Smooth muscle cell of bladder (primary cell): ENCODE measurements at places on chromosomes 4 and X. TPM values are rescaled to one million over a fixed set of nuclear protein-coding genes. Genes with fewer than 3 reads are reported as not detected.

FGD1 gene
- total RNA-seq, result 2.0 and 3.0 TPM in 2 replicates

BGN gene
- total RNA-seq, result 2.0 and 9.0 TPM in 2 replicates

IGFBP7 gene
- total RNA-seq, result 255 and 405 TPM in 2 replicates

IL15 gene
- total RNA-seq, result 3.0 and 7.3 TPM in 2 replicates

TLR2 gene
- total RNA-seq, result 0.28 TPM in 2 replicates

HSD17B13 gene
- 0.14 and 0.18 TPM in 2 replicates for total RNA-seq

F11 gene
- not detected in 2 replicates for total RNA-seq

GAGE12H gene
- total RNA-seq, result not detected in 2 replicates

BCAP31 gene
- 133 and 217 TPM in 2 replicates for total RNA-seq

MAGEA12 gene
- total RNA-seq, result under 0.01 and 0.14 TPM in 2 replicates

F8A3 gene
- 0.55 and 1.3 TPM in 2 replicates for total RNA-seq

AFF2 gene
- under 0.01 TPM in 1 of 2 replicates, not detected in the other for total RNA-seq

APELA gene
- total RNA-seq, result not detected in 2 replicates

WDR17 gene
- total RNA-seq, result 1.5 and 1.6 TPM in 2 replicates

ATP2B3 gene
- under 0.01 TPM in 1 of 2 replicates, not detected in the other for total RNA-seq

PNMA3 gene
- total RNA-seq, result under 0.01 and 0.28 TPM in 2 replicates

PDCL2 gene
- not detected in 2 replicates for total RNA-seq

FTHL17 gene
- not detected in 2 replicates for total RNA-seq

PLP1 gene
- total RNA-seq, result under 0.01 and 0.18 TPM in 2 replicates

CWH43 gene
- not detected in 2 replicates for total RNA-seq

BEX1 gene
- total RNA-seq, result 0.92 and 2.8 TPM in 2 replicates

CTAG1A gene
- total RNA-seq, result 0.18 TPM in 1 of 2 replicates, not detected in the other

FSTL5 gene
- not detected in 2 replicates for total RNA-seq

SPIN2A gene
- total RNA-seq, result 0.57 and 1.0 TPM in 2 replicates

GDI1 gene
- total RNA-seq, result 58.6 and 81.1 TPM in 2 replicates

TET2 gene
- total RNA-seq, result 4.7 and 6.7 TPM in 2 replicates

VCX3B gene
- not detected in 2 replicates for total RNA-seq

CENPVL2 gene
- total RNA-seq, result not detected in 2 replicates

STATH gene
- 0.14 TPM in 1 of 2 replicates, not detected in the other for total RNA-seq

NPNT gene
- total RNA-seq, result 0.09 TPM in 1 of 2 replicates, not detected in the other

BTK gene
- not detected in 2 replicates for total RNA-seq

TMSB15B gene
- total RNA-seq, result 2.1 and 2.7 TPM in 2 replicates

HELT gene
- total RNA-seq, result not detected in 2 replicates

CCDC110 gene
- total RNA-seq, result 1.7 and 2.0 TPM in 2 replicates

HS6ST2 gene
- 0.14 TPM in 1 of 2 replicates, not detected in the other for total RNA-seq

FGB gene
- total RNA-seq, result not detected in 2 replicates

YIPF6 gene
- 24.0 and 32.9 TPM in 2 replicates for total RNA-seq
